SHP77 treated with DMSO at 0.1 percent for 48 hours (cell line): ENCODE measurements at places on chromosomes 6 and 20.

DNA sequence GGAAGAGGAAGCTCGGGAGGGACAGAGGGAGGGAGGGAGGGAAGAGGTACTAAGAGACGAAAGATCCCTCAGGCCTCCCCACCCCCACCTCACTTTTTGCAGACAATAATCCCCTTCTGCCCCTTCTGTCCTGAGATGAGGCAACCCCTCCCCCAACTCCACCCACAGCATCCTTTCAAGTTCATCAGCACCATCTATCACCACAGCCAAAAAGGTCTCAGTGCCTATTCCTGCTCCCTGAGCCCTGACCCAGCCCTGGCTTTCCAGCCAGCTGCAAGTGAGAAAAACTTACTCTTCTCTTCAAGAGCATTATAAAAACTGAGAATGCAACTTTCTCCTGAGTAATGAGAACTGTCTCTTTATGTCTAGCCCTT lies 133.2 kb upstream of the LRFN2 start:
- no peak for DNase-seq

DNA sequence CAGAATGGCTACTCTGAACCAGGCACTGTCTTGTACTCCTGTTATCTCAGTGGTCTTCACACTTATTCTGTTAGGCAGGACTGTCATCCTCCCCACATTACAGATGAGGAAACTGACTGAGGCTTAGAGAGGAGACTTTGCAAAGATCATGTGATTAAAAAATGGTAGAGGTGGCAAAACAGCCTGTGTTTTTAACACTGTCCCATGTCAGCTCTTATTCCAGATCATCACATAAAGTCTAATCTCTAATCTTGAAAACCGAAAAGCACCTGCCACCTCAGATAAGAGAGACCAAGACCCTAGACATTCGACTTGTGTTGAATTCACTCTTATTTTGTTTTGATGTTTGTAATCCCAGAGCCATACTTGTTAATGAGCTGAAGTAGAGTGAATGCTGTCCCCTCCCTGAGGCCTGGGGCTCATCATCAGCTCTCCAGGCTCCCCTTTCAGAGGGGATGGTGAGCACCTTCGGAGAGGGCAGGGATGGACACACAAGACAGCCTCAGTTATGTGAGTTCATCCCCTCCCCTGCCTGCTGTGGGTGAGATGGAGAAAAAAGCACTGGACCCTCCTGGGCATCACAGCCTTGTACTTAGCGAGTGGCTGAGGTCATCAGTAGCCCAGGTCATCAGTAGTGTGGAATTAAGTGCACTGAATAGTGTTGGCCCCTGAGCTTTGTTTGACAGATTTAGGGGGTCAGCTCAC lies 30.6 kb downstream of the MTHFD1L start:
- no peak for DNase-seq

DNA sequence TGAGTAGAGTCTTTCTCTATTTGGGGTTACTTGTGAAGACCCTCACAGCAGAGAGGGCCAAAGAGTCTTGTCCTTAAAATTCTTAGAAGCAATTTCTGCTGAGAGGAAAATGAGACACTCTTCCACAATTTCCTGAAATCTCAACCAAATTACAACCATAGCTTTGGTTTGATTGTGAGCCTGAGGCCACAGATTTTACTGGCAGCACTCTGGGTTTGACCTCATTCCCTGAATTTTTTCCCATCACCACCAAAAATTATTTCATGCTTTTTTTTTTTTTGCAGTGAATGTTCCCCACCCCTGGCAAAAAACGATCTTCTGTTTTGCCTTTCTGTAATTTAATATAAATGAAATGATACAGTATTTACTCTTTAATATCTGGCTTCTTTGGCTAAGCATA lies 125.5 kb downstream of the THEMIS start:
- DNase-seq, result no peak

- no peak for DNase-seq
These were observed 1.6 kb upstream of the TRIB3 start for GRCh38 chr20:378961-379336.

DNA sequence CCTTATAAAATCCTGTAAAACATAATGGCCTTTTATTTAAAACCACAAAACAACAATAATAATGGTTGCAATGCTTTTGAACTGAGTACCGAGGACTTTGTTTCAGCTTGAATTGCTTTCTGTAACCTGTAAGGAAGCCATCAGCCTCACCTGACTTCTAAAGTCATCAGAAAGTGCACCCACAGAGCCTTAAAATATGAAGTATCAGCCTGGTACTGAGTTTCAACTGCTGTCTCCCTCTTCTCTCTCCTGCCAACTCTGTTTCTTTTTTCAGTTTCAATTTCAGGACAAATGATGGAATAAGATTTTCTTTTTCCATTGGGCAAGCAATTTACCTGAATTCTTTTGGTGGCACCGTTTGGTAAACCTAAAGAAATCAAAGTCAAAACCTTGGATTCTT lies 119.4 kb downstream of the PHACTR1 start:
- no peak for DNase-seq

GRCh38 chr6:23672737-23673136 lies 453.3 kb upstream of the NRSN1 start:
- DNase-seq, result no peak

GRCh38 chr6:42689371-42689770 lies 33.0 kb downstream of the PRPH2 start:
- no peak for DNase-seq
